ENCODE measurements at places on chromosomes 1 and 21. TPM values are rescaled to one million over a fixed set of nuclear protein-coding genes. Genes with fewer than 3 reads are reported as not detected.
A peak's percentile ranks its signal among the peaks of the same experiment; 100 is the strongest.

GRCh38 chr1:234125283-234125682 lies 220.8 kb downstream of the SLC35F3 start:
- no peaks in the 10 kb centered on the region for H3K36me3 ChIP-seq
- no peak overlapping the region for H3K27ac ChIP-seq
- no peak for DNase-seq
- H3K4me1 ChIP-seq: no peaks in the 10 kb centered on the region
- H3K4me3 ChIP-seq: no peak overlapping the region

DNA sequence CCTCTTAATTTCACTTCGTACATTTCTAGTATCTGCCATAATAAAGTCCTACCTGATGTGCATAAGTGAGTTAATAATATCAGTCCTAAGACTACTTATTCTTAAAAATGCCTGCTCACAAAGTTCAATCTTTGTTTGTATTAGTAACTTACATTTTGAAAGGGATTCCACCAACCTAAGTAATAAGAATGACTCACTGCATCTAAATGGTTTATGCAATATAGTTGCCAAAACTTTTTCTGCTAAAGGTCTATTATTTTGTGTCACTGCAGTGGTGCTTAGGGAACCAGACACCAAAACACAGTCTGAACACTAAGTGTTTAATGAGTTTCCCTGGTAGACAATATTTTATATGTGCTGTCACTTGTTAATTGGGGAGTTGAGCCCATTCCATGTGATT lies 1.8 kb downstream of the ZNF669 start:
- no peak overlapping the region for H3K27ac ChIP-seq
- H3K36me3 ChIP-seq: peaks cover 31% of the 10 kb centered on the region
- no peak for DNase-seq
- H3K4me1 ChIP-seq: peaks cover 5% of the 10 kb centered on the region
- H3K4me3 ChIP-seq: no peak overlapping the region

SH2D2A gene
- 4.8 TPM for total RNA-seq

DNA sequence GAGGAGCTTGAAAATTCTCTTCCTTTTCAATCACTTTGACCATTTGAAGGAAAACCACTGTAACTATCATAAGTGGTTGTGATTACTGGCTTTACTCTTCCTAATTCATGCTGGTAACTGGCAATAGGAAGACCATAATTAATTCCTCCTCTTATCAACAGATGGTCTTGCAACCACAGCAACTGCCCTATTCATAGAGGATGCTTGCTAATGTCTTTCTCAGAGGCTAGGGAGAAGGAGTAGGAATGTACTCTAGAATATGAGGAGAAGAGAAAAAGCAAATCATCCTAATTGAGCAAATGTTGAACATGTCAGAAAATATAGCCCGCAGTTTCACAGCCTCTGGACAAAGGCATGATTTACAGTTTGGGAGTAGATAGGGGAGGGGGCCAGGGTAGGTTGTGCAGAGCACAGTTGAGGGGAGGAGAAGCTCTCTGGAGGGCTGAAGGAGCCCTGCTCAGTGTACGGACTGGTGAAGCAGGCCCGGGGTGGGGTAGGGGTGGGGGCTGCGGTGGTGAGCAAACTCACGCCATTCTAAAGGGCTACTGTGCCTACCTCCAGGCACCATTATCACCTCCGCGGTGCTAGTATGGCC lies 192.9 kb downstream of the PCP4 start:
- no peaks in the 10 kb centered on the region for H3K27me3 ChIP-seq
- DNase-seq: no peak
- no peak overlapping the region for H3K4me3 ChIP-seq
- H3K27ac ChIP-seq: no peak overlapping the region
- no peaks in the 10 kb centered on the region for H3K36me3 ChIP-seq
- H3K4me1 ChIP-seq: no peaks in the 10 kb centered on the region

GRCh38 chr1:218683242-218683641 lies 338.1 kb downstream of the TGFB2 start:
- H3K4me3 ChIP-seq: no peak overlapping the region
- no peaks in the 10 kb centered on the region for H3K27me3 ChIP-seq
- no peak overlapping the region for H3K27ac ChIP-seq
- no peaks in the 10 kb centered on the region for H3K36me3 ChIP-seq
- no peak for DNase-seq
- H3K4me1 ChIP-seq: no peaks in the 10 kb centered on the region

LCE3E gene
- total RNA-seq: not detected

- peak overlapping the region; percentile 98 for H3K27ac ChIP-seq
- no peaks in the 10 kb centered on the region for H3K27me3 ChIP-seq
- H3K4me1 ChIP-seq: peaks cover 14% of the 10 kb centered on the region
- peak overlapping the region; percentile 99 for H3K4me3 ChIP-seq
- DNase-seq: no peak
- H3K36me3 ChIP-seq: no peaks in the 10 kb centered on the region
Observed at GRCh38 chr1:2412773-2413494, 570 bp upstream of the PEX10 start.

CTSK gene
- total RNA-seq: 3.5 TPM

DNA sequence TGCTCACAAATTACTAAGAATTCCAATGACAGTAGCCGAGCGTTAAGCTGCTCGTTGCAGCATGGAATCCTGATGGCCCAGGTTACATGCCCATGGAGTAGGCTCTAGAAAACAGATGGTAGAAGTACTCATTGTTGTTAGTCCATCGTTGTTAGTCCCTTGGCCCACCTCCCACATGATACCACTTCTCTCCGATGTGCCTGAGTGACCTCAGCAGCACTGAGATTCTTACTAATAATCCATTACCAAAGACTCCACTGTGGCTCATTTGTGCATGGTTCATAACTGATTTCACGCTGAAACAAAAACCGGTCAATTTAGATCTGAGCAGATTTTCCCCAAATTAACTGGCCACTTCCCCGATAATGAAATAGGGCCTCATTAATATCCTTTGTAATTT lies 772.3 kb upstream of the CXADR start:
- no peaks in the 10 kb centered on the region for H3K36me3 ChIP-seq

- H3K36me3 ChIP-seq: 0 out of 2 replicates have a peak, but pooled peaks cover 5% of the 10 kb centered on the region
- no peak for DNase-seq
- no peak overlapping the region for H3K27ac ChIP-seq
- H3K27me3 ChIP-seq: no peaks in the 10 kb centered on the region
- H3K4me1 ChIP-seq: peaks cover 43% of the 10 kb centered on the region
- H3K4me3 ChIP-seq: no peak overlapping the region
Observed at GRCh38 chr1:40870135-40870728, 8.1 kb upstream of the CITED4 start.

HHIPL2 gene
- 0.27 TPM for total RNA-seq

DNA sequence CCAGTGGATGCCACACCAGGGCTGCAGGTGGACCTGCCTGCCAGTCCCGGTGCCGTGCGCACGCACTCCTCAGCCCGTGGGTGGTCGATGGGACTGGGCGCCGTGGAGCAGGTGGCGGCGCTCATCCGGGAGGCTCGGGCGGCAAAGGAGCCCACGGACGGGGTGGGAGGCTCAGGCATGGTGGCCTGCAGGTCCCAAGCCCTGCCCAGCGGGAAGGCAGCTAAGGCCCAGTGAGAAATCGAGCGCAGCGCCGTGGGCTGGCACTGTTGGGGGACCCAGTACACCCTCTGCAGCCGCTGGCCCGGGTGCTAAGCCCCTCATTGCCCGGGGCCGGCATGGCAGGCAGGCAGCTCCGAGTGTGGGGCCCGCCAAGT lies 1171.8 kb upstream of the B3GALT2 start:
- DNase-seq: no peak
- no peaks in the 10 kb centered on the region for H3K36me3 ChIP-seq
- H3K4me1 ChIP-seq: no peaks in the 10 kb centered on the region
- no peak overlapping the region for H3K4me3 ChIP-seq
- H3K27me3 ChIP-seq: no peaks in the 10 kb centered on the region

DNA sequence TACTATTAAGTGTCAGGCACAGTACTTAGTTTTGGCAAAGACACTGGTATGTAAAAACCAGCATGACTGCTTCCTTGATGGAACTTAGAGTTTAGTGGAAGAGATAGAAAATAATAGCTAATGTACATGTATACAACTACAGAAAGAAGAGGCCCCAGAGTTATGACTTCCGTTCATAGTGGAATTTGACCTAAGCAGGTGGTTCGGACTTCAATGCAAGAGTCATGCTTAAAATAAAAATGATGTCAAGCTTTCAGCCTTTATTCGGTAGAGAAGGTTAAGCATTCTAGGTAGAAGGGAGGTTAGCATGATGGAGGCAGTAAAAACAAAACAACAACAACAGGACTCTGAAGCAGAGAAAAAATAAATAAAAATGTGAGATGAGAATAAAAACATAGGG lies 165.9 kb downstream of the KCNT2 start:
- H3K36me3 ChIP-seq: no peaks in the 10 kb centered on the region
- no peak for DNase-seq
- H3K27me3 ChIP-seq: no peaks in the 10 kb centered on the region

- H3K4me1 ChIP-seq: no peaks in the 10 kb centered on the region
- no peak overlapping the region for H3K4me3 ChIP-seq
- no peak for DNase-seq
- no peaks in the 10 kb centered on the region for H3K27me3 ChIP-seq
Observed at GRCh38 chr1:247578946-247579460, 9.2 kb upstream of the OR2G2 start.

PADI3 gene
- 0.93 TPM for total RNA-seq

RYR2 gene
- 0.02 TPM for total RNA-seq

- H3K4me1 ChIP-seq: peaks cover 2% of the 10 kb centered on the region
- H3K27me3 ChIP-seq: no peaks in the 10 kb centered on the region
- no peaks in the 10 kb centered on the region for H3K36me3 ChIP-seq
- DNase-seq: no peak
- no peak overlapping the region for H3K4me3 ChIP-seq
Observed at GRCh38 chr1:174965362-174966007, 34.3 kb upstream of the CACYBP start.

GRCh38 chr21:42531771-42532170 lies 18.1 kb downstream of the SLC37A1 start:
- no peaks in the 10 kb centered on the region for H3K27me3 ChIP-seq
- no peak overlapping the region for H3K27ac ChIP-seq
- H3K36me3 ChIP-seq: 0 out of 2 replicates have a peak, but pooled peaks cover 6% of the 10 kb centered on the region
- no peaks in the 10 kb centered on the region for H3K4me1 ChIP-seq

DNA sequence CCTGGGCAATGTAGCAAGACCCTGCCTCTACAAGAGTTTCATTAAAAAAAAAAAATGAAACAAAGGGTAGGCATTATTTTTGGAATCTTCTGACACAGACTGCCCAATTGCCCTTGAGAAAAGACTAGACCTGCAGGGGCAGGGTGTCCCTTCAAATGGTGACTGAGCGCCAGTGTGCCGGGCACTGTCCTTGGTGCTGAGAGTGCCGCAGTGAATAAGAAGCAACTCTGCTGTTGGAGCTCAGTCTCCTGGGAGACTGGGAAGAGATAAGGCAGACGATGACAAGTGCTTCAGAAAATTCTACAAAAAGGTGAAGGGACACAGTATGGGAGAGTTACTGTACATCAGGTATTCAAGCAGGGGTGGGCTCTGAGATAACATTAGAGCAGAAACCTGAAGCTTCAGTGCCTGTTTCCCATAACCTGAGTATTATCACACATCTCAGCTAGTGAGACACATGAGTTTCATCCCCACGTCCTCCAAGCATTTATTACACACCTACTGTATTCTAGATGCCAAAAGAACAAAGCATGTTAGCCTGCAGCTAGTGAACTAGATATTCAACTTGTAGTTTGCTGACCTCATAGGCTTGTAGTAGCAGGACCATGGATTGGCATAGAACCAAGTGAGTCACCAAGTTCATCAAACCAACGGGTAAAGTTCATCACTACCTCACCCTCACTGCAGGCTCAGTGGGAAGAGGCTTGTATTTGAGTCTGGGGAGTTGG lies 18.4 kb upstream of the RPL11 start:
- H3K27ac ChIP-seq: no peak overlapping the region
- H3K27me3 ChIP-seq: peaks cover 7% of the 10 kb centered on the region
- H3K4me1 ChIP-seq: no peaks in the 10 kb centered on the region
- H3K4me3 ChIP-seq: no peak overlapping the region
- DNase-seq: no peak
- H3K36me3 ChIP-seq: no peaks in the 10 kb centered on the region

DNA sequence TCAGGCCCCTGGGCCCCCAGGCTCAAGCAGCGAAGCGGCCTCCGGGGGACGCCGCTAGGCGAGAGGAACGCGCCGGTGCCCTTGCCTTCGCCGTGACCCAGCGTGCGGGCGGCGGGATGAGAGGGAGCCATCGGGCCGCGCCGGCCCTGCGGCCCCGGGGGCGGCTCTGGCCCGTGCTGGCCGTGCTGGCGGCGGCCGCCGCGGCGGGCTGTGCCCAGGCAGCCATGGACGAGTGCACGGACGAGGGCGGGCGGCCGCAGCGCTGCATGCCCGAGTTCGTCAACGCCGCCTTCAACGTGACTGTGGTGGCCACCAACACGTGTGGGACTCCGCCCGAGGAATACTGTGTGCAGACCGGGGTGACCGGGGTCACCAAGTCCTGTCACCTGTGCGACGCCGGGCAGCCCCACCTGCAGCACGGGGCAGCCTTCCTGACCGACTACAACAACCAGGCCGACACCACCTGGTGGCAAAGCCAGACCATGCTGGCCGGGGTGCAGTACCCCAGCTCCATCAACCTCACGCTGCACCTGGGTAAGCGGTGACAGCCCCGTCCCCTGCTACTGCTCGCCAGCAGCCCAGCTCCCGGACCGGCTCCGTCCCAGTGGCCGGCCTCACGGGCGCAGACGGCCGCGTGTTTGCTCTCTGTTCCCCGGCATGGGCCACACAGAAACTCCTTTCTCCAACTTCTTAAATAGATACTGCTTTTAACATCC lies 539 bp downstream of the LAMC1 start:
- peaks cover 35% of the 10 kb centered on the region for H3K4me1 ChIP-seq
- peak overlapping the region; percentile 76 for H3K4me3 ChIP-seq
- no peaks in the 10 kb centered on the region for H3K27me3 ChIP-seq

DNA sequence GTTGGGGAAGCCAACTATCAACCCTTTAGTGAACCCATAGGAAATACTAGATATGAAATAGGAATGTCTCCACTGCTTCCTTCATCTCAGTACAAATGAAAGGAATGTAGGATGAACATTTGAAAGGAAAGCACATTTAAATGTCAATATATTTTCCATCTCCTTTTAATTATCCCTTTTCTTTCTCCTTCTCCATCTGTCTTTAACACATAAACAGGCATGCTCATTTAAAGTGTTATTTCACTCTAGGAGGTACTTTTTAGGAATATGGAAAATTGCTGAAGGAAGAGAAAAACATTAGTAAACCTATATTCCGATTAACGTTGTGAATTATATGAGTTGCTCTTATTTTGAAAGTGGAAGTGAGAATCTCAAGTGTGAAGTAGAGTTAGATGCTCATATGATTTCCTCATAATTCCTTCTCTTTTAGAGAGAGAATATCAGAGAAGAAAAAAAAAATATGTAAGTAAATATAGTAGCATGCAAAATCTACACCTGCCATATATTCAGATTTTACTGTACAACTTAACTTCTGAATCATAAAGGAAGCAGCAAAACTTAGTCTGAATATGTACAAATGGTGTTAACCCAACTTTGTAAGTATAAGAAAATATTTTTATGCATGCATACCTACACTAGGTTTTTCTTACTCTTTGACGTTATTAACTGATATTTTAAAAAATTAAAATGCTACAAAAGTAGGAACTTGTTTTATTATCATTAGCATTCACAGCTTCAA lies 406.9 kb upstream of the B3GALT2 start:
- DNase-seq: no peak
- H3K4me3 ChIP-seq: no peak overlapping the region
- H3K27ac ChIP-seq: no peak overlapping the region
- no peaks in the 10 kb centered on the region for H3K36me3 ChIP-seq
- H3K4me1 ChIP-seq: no peaks in the 10 kb centered on the region

Data from HCT116 (cell line).